ENCODE measurements at places on chromosomes 1 and 21.

GRCh38 chr1:1582585-1583346, 8.1 kb upstream of the SSU72 start:
- no peak for DNase-seq

GRCh38 chr1:205068001-205068400, 16.3 kb downstream of the TMEM81 start:
- DNase-seq: no peak

GRCh38 chr21:41396558-41397075, 29.4 kb upstream of the MX1 start:
- no peak for DNase-seq

- DNase-seq: no peak
Observed at GRCh38 chr1:9561429-9561828, 22.2 kb downstream of the SLC25A33 start.

GRCh38 chr1:178749581-178750166, 24.6 kb downstream of the RALGPS2 start:
- no peak for DNase-seq

DNA sequence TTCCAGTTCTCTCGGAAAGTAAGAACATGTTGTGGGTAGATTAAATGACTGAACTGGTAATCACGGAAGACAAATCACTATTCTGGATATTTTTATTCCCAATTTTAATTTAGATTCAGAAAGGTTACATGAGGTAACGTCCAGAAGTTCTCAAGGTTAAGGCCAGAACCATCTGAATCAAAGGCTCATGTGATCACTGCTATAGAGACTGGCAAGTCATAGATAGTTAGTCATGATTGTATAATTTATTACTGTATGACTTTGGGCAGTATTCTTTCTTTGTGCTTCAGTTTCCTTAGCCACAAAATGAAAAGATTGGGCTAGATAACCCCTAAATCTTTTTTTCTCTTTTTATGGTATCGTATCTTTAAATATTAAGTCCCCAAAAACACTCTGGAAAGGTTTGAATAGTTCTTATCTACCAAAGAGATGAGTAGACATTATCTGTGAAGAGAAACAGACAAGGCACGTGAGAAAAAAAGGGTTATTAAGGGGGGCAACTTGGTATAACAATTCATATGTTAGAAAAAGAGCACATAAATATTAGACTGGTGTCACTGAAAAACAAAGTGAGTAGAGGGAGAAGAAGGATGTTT, 241.0 kb downstream of the PTPRC start:
- no peak for DNase-seq

- peak; percentile 81 for DNase-seq
Observed at GRCh38 chr1:66436378-66437135, 97.4 kb upstream of the SGIP1 start.

DNA sequence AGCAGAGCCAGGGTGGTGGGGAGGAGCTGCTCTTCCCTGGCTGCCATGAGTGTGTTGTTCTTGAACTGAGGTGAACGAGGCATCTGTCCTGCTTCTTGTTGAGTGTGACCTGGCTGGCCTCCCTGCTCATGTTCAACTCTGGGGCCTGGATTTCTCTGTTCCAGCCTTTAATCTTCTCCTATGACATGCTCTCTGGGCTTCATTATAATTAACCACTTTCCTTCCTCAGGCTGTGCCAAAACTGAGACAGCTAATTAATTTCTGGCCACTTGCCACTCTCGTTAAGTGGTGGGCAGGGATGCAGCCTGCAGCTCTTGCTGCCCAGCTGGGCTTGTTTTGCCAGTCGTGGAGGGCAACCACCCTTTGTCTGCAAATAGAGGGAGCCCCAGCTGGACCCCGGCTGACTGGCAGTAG, 23.3 kb downstream of the OPRD1 start:
- no peak for DNase-seq

DNA sequence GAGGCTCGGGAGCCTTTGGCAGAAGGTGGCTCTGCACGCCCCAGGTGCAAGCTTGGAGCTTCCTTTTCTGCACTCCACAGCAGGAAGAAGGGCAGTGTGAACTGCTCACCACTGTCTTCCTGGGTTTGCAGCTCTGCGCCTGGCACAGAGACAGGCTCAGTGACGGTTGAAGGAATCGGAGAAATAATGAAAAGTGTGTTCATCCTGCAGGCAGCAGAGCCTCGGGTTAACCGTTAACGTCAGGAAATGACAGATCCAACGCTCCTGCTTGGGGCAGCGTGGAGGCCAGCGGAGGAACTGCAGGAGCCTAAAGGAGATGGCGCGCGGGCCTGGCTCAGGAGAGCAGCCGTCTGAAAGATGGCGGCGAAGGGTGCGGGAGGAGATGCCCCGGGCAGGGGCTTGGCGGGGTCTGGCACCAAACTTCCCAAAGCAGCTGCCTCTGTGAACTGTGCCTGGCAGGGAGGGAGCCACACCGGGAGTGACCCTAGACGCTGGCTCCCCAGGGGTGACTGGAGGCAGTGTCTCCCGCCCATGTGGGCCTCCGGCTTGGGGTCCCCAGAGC, 10.9 kb upstream of the SAMD11 start:
- DNase-seq: no peak

- DNase-seq: no peak
Observed at GRCh38 chr21:25485914-25486313, 121.4 kb downstream of the MRPL39 start.

DNA sequence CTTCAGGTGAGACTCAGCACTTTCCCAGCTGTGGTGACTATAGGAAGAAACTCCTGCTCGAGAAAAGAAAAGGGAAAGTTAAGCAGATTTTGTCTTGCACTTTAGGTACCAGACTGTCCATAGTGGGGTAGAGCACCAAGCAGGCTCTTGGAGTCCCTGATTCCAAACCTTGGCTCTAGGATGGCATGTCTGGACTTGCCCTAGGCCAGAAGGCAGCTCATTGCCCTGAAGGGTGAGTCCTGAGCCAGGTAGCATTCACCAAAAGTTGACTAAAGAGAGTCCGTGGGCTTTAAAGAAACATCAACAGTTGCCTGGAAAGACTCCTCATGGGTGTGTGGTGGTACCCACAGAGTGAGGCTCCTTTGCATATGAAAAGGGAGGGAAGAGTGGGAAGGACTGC, 145.2 kb upstream of the SNX7 start:
- DNase-seq: no peak

GRCh38 chr1:197841883-197842553, 60.4 kb upstream of the C1orf53 start:
- DNase-seq: no peak

GRCh38 chr1:89125913-89126580, at the start of gene GBP2:
Gene GBP2, minus strand, starts transcription at chr1:89126114. Its CDS starts 4,148 bp downstream, at chr1:89121966.
- DNase-seq: peak; percentile 44

DNA sequence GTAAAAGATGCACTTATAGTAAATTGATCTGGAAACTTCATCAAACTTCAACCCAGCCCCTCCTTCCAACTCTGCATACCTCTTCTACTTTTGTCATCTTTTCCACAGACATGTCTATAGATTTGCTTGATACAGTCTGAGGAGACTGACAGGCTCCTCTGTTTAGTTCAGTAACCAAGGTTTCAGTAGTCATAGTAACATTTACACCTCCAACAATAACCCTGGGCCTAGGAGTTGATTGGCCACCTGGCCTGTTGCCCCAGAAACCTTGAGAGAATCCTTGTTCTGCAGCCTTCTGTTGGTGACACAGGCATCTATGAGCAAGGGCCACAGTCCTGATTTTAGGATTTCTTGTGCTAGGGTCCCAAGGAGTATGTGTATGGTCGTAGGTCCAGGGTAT, at the start of gene CFAP141:
TSS of gene CFAP141 (minus strand) at position 138 of the 400 bp plus-strand sequence. CDS start at position 112, 26 bp downstream.
- no peak for DNase-seq

- peak; percentile 47 for DNase-seq
Observed at GRCh38 chr1:26820784-26821269, 5.7 kb upstream of the ZDHHC18 start.

- DNase-seq: no peak
Observed at GRCh38 chr1:157993918-157994605, 617 bp downstream of the KIRREL1 start.

GRCh38 chr1:53485478-53486394, 26.5 kb downstream of the DMRTB1 start:
- peak; percentile 83 for DNase-seq

DNA sequence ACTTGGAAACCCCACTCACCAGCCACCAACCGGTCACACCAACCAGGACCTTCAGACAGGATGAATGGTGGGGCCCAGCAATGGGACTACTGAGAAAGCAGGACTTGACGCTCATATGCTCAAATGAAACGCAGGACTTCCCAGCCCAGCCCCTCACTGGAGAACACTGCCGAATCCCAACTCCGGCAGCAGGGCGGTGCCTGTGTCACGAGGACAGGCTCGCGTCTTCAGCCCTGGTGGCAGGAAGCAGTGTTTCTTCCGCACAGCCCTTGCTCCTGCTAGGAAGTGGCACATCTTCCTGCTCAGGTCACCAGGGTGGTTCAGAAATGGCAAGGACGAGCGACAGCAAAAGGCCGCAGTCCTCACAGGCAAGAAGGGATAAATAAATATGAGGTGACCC, 38.9 kb downstream of the CD58 start:
- no peak for DNase-seq

- DNase-seq: no peak
Observed at GRCh38 chr1:37448185-37448584, 26.2 kb upstream of the ZC3H12A start.

DNA sequence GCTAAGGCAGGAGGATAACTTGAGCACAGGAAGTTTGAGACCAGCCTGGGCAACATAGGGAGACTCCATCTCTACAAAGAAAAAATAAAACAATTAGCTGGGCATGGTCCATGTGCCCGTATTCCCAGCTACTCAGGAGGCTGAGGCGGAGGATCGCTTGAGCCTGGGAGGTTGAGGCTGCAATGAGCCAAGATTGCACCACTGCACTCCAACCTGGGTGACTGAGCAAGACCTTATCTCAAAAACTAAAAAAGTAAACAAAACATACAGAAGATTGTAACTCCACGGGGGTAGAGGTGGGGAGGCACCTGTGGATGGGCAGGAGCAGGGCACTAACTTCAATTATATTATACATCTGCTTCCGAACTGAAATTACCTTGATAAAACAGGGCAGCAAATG, 4.6 kb downstream of the S100B start:
- no peak for DNase-seq

DNA sequence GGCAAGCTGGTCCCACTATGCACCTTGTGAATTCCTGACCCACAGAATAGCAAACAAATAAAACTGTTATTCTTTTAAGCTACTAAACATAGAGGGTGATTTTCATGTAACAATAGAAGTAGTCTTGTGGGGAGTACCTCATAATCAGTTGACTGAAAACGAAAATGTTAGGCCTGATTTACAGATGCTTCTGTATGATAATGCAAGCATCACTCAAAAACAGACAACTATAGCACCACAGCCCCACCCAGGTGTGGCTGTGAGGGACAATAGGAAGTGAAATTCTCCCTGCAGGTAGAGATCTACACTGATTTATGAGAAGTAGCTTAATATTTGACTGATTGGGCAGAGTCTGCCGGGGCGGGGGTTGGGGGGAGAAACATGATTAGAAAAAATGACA, 26.5 kb upstream of the KRTAP19-8 start:
- no peak for DNase-seq

DNA sequence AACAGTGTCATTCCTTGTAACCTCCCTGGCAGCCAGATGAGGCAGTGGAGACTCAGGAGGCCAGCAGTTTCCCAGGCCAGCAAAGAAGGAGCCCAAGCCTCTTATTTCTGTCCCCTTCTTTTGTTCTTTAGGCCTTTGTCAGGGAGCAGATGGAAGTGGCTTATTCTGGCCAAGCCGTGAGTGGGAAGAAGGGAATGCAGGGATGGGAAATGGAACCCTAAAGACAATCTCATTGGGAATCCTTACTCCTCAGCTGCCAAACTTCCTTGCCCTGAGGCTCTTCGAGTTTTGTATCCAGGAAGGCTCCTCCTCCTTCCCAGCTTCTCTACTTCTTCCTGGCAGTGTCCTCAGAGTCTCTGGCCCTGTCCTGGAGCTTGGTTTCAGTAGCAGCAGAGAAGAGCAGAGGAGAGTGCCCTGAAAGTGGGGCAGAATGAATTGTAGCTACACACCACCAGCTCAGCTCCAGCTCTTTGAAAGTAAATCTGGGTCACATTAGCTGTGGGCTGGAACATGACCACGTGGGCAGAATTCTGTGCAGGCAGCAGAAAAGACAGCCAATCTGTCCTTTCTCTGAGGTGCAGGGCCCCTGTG, 63.9 kb downstream of the NDUFS5 start:
- no peak for DNase-seq

GRCh38 chr1:61004262-61005003, 77.9 kb upstream of the NFIA start:
- no peak for DNase-seq

DNA sequence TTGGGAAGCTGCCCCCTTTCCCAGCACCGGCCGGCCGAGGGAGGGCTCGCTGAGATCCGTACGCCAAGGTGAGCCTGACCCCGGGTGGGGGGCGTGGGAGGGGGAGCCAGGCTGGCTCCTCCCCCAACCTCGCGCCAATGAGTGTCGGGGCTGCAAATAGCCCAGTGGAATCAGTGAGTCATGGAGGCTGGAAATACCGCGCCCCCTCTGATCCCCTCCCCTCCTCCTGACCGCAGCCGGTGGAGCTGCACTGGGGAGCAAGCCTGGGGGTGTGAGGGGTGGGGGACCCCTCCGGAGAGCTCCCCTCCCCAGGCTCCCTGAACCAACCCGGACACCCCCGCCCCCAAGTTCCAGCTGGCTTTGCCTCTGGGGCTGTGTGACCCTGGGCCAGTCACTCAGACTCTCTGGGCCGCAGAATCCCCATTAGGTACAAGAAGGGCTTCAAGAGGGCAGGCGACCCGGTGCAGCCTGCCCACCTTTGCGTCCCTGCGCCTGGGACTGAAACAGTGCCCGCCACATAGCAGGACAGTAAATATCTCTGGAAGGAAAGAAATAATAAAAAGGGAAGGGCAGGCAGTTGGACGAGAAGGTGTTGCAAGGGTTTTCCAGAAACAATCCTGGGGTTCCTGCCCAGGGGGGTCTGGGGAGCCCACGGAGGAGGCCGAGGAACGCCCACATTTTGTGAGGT, 4.5 kb downstream of the HSPB7 start:
- DNase-seq: peak; percentile 64

DNA sequence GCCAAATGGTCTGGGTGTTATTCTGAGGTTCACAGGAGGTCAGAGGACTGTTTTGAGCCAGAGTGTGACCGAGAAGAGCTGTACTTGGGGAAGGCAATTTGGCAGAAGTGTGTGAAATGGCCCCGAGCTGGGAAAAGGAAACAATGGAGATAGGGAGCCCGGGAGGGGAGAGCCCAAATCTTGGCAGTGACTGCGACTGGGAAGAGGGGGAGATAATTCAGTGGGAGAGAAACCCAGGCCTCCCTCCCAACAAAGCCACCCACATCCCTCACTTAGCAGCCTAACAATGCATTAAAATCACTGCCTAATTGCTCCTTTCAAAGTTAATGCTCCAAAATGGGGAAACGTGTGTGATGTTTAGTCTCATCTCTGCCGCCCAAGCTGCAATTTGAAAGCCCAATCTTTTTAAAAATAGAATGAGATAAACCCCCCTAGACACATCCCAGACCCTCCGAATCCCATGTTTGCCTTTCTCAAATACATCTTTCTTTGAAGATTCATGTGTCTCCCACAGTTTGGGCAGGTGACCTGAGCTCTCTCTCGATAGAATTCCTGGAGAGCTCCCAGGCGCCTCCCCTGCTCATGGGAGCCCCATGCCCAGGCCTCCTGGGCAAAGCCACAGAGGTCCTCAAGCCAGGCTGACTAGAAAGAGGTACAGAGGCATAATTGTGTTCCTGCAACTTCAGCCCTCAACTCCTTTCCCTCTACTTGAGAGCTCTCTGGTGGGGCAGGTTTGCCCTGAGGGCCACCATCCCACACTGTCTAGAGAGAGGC, 17.3 kb downstream of the LRRC52 start:
- no peak for DNase-seq

- DNase-seq: no peak
Observed at GRCh38 chr1:7956218-7957032, 5.1 kb upstream of the PARK7 start.

GRCh38 chr1:85692730-85693314, 15.4 kb downstream of the ZNHIT6 start:
- no peak for DNase-seq

All from activated naive CD4-positive, alpha-beta T cell treated with anti-CD3 and anti-CD28 coated beads for 36 hours (primary cell).